AG10803 (cell line): ENCODE measurements at places on chromosomes 3 and 15.

GRCh38 chr3:41329881-41330280, 130.6 kb downstream of the CTNNB1 start:
- DNase-seq, result no peak

- no peak for DNase-seq
Measured at GRCh38 chr15:69320977-69321554, 22.4 kb downstream of the PAQR5 start.

- DNase-seq, result no peak
Measured at GRCh38 chr15:35047528-35047927, 37.6 kb downstream of the NANOGP8 start.

GRCh38 chr3:128489927-128490649, 2.9 kb downstream of the GATA2 start:
- DNase-seq, result no peak

DNA sequence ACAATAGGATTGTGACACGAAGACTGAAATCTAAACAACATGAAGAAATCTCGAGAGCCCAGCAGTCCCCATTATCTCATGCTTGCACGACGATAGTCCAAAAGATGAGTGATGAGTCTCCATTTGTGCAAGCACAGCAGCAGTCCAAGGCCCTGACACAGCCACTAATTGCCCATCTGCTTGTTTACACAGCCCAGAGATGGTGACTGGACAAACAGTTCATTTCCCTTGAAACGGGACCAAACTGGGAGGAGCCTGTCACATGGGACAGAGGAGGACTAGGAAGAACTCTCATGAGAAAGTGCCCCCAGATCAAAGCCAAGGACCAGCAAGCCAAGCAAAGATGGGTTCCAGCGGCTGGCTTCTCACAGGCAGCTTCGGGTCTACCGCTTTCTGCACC, 121.0 kb downstream of the GREM1 start:
- peak; percentile 99 for DNase-seq

DNA sequence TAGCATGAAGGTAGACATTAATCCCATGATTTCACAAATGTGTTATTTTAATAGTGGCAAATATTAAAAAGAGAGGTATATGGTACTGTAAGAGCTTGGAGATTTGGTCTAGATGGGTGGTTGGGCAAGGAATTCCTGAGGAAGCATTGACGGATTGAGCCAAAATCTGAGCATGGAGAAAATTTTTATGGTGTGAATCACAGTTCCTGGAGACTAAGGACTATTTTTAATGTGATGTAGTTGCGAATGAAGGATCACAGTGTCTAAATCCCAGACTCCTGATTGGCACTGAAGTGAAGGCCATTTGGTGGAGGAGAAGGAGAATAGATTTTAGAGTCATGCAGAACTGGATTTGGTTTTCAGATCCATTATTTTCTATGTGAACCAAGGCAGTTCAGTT, 188.7 kb upstream of the FEZF2 start:
- DNase-seq, result peak; percentile 84

DNA sequence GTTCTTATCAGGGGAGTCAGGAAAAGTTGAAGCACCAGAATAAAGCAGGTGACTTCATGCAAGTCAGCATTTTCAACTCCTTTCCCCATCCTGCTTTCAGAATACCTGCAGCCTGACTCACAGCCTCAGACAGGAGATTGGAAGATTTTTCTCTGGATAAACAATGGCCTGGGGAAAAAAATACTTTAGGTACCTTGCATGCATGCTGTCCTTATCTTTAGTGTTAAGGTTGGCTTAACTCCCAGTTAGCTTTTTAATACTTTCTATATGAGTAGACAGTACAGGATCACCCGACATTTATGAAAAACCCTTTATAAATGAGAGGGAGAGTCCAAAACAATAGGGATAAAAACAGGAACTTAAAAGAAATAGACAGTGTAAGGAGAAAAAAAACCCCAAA, 53.6 kb downstream of the PAK2 start:
- DNase-seq, result peak; percentile 63

DNA sequence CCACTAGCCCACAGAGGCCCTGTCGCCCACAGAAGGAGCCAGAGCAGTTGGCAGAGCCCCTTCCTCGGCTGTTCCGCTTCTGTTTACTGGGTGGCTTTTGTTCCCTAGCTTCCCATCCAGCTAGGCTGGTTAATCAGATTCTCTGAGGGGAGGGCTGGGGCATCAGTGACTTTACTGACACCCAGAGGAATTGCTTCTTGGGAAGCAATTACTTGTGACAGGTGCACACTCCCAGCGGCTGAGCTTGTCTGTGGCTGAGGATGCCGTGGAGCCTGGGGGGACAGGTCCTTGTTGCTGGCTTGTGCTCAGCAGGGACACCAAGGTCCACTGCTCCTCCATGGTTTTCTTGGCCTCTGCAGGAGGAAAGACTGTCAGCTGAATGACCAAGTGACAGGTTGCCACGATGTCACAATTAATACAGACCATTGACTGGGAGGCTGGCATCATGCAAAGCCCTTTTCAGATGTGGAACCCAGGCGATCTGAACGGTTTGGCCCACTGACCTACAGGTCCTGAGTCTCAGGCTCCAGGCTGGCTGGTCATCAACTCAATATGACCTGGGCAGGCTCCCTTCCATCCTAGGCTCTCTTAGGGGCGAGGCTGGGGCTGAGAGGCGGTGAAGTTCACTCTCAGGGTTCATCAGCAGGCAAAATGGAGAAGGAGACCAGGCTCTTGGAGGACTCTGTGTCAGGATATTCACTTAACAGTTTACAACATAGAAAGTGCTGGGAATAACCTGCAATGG, 31.8 kb upstream of the SFMBT1 start:
- DNase-seq, result no peak

- DNase-seq, result peak; percentile 84
Measured at GRCh38 chr15:38768970-38769369, 204.4 kb upstream of the RASGRP1 start.

GRCh38 chr3:15557511-15557946, 36.0 kb upstream of the COLQ start:
- peak; percentile 73 for DNase-seq

DNA sequence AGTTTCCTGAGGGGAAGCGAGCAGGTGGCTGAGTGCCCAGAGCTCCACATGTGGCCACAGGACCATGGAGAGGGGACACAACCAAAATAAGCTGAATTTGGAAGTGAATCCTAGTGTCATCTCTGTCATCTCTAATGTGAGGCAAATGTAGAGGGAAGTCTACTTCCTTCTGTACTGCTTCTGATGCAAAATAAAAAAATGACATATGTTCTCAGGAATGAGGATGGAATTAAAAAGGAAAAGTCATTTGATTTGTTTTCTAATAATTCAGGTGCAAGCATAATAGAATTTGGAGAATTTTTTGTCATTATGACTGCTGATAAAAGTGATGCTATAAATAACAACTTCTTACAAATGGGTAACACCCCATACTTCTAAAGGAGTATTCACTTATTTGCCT, 59.5 kb upstream of the POU1F1 start:
- DNase-seq, result no peak

DNA sequence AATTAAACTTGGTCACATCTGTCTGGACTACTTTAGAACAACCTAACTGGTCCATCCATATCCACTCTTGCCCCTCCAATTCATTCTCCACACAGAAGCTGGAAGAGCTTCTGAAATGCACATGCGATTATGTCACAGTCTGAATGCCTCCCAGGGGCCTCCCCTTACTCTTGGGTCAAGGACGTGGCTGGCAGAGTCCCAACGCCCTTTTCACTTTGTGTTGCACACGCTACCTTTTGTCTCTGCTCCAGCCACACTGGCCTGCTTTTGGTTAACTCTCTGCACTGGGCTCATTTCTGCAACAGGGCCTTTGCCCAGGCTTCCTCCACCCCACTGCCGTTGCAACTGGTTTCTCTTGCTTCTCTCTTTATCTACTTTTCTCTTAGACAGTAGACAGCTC, 245.2 kb downstream of the IL20RB start:
- no peak for DNase-seq

- no peak for DNase-seq
Measured at GRCh38 chr15:38638126-38638525, 73.5 kb upstream of the RASGRP1 start.

- no peak for DNase-seq
Measured at GRCh38 chr15:38102972-38103371, 149.7 kb upstream of the SPRED1 start.

DNA sequence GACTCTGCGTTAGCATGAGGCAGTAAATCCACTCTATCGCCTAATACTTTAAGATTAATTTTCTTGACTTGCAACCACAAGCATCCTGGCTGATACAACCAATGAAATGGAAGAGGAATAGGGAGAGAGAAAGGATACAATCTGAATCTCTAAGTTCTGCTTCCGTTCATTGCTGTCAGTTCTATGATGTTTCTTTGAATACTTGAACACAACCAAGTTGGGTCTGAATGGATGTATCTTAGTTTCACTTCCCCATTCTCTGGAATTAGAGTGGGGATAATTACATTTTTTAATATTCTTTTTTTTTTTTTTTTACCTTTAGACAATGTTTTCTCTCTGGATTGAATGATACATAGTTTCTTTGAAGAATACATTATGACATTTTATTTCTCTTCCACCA, 22.9 kb downstream of the PDE8A start:
- no peak for DNase-seq

GRCh38 chr3:126816986-126817777, 113.1 kb downstream of the CHCHD6 start:
- no peak for DNase-seq

DNA sequence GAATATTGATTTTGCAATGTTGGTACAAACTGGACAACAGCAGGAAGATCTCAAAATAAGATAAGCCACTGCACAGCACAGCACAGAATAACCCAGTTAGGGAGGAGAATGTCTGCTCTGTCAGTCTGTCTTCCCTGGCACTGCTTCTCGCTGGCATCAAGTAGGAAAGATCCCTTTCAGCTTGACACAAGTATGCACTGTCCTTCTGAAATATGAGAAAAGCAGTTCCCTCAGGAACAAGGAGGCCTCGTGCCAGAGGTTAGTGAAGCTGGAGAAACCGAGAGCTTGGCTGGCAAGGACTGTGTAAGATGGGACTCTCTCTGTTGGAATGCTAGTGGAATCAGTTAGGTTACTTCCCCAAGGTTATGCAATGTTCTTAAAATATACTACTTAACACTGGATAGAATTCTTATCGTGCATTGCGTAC, 59.1 kb downstream of the FMN1 start:
- DNase-seq, result peak; percentile 90

DNA sequence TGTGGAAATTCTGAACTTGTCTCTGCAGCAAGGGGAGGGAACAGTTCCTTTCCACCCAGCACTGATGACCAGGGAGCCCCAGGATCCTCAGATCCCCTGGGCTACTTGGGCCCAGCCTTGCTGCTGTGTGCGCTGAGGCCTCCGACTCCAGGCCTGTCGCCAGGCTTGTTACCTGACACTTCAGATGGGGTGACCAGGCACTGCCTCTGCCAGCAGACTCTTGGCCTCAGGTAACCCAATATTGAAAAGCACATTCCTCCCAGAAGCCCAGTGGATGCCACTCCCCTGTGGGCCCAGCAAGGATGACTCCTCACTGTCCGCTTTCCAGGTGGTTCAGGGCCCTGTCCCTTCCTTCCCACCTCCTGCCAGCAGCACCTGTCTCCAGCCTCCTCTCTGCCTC, 3.5 kb upstream of the PLA2G4E start:
- no peak for DNase-seq

DNA sequence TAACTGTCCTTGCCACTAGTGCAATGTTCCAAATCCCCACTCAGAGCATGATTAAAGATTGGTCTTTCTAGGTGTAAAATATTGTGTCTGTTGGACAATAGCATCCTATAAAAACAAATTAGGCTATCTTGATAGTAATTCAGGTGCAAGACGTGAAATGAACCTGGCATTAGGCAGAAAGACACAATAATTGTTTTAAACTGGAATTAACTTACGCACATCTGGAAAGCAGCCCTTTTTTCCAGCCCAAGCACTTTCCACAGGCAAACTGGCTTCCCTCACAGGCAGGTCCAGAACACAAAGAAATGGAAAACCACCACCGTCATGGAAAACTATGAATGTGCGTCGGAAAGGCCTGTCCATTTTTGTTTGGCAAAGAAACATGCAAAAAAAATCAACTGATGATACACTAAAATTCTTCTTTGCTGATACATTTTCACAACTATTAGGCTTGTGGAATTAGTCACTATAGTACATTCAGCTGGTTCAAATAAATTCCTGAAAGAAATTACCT, 474.7 kb upstream of the IL12A start:
- peak; percentile 12 for DNase-seq

DNA sequence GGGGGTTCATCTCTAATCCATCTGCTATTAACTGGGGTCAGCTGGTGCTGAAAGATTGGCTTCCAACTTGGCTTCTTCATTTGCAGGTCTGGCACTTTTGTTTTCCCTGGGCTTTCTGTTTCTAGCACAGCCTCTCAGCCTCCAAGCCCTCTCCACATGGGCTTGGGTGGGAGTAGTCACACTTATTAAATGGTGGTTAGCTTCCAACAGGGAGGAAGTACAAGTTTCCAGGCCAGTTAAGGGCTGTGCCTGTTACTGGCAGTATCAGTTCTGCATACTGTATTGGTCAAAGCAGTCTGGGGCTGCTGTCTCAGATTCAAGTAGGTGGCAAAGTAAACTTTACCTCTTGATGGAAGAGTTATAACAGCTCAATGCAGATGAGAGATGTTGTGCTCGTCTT, 627.1 kb upstream of the CCDC54 start:
- DNase-seq, result no peak

- no peak for DNase-seq
Measured at GRCh38 chr3:120102674-120103073, 8.4 kb upstream of the GSK3B start.

DNA sequence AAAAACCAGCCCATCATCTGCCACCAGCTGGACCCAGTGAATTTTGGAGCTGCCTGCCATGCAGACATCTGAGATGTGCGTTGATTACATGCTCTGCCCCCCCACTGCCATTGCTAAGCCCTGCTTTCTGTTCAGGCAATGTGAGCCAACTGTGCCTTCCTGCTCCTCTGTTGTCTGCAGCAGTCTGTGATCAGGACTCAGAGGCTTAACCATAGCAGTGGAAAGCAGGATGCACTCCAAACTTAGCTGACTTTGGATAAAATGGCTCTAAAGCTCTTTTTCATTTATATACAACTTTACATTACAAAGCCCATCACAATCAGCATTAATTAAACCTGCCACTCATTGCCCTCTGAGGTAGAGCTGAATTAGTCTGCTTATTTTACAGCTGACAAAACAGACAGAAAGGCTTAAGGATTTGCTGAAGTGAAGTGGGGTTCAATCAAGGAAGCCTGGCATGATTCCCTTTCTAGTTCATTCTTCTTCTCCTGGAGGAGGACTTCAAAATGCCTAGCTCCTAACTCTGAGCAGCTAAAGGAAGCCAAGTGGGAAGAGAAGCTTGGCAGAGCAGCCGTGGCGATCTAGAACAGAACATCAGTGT, 15.7 kb upstream of the RPS27L start:
- DNase-seq, result no peak

DNA sequence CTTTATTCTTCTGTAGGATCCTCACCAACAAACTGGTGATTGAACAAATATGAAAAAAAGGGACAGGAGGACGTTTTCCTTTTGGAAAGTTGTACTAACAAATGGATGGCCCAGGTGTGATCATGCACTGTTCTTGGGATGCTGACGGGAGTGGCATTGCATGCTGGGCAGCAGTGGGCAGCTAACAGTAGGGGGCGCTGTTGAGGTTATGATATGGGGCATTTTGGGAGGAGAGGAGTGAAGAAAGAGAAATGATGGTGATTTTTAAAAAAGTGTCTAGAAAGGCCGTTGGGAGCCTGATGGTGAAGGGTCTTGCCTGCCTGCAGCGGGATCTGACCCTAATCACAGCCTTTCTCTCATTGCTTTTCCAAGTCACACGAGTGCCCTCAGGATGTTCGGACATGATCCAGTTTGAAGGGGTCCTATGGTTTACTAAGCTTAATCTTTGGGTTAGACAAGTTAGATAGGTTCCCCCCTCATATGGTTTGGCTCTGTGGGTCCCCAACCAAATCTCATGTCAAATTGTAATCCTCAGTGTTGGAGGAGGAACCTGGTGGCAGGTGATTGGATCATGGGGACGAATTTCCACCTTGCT, 46.2 kb upstream of the PRTG start:
- no peak for DNase-seq
